ENCODE measurements at places on chromosomes 12 and 14.

DNA sequence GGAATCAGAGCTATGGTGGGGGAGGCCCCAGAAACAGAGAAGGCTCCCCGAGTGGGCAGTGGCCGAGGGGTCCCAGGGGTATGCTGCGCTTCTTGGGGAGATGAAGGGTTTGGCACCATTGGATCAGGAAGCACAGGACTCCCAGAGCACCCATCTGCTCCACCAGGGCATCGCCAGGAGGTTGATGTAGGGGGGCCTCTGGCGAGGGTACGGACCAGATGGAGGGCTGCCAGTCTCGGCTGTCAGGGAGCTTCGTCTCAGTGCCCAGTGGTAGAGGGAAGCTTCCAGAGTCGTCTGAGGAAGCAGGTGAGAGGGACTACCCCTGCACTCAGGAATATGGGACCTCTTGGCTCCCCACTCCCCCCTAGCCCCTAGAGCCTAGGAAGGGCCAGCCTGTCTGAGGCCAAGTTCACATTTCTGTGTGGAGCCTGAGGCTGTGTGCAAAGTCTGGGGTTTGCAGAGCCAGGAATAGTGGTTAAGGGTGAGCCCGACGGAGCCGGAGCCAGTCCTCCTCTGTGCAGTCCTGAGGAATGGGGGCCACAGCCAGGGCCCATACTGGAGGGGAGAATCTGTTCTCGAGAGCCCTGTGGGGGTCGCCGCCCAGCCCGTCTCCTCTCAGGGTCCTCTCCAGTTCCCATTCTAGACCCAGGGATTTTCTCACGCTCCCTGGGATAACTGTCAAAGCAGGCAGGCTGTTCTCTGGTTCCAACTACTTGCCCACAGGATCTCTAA is 10.2 kb downstream of the SLC48A1 start:
- no peak for DNase-seq

GRCh38 chr12:108457006-108457733 is 57.9 kb upstream of the FICD start:
- no peak for DNase-seq

- DNase-seq, result no peak
Observed at GRCh38 chr12:66692170-66692569, 13.3 kb upstream of the GRIP1 start.

DNA sequence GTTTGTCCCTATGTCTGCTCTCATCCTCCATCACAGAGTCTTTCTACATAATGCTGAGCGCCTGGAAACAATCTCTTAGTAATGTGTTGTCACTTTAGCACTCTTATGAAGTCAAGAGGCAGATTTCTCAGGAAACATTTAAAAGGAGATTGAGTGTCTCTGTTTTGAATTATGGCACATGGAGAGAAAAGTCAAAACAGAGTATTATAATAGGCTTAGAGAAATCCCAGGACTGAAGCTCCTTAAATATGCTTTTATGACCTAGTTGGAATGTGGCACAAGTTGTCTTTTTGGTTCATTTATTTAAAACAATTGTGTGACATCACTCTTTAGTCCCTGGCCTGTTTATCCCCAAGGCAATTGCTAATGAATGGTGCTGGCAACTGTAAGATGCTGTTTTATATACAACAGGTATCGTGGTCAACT is 117.8 kb upstream of the HIF1A start:
- DNase-seq, result no peak

GRCh38 chr12:41277100-41277945 is 89.2 kb downstream of the PDZRN4 start:
- no peak for DNase-seq

- DNase-seq, result no peak
Observed at GRCh38 chr12:108342985-108343384, 3.9 kb upstream of the CMKLR1 start.

GRCh38 chr12:124410354-124411175 is 115.7 kb downstream of the RFLNA start:
- DNase-seq, result no peak

DNA sequence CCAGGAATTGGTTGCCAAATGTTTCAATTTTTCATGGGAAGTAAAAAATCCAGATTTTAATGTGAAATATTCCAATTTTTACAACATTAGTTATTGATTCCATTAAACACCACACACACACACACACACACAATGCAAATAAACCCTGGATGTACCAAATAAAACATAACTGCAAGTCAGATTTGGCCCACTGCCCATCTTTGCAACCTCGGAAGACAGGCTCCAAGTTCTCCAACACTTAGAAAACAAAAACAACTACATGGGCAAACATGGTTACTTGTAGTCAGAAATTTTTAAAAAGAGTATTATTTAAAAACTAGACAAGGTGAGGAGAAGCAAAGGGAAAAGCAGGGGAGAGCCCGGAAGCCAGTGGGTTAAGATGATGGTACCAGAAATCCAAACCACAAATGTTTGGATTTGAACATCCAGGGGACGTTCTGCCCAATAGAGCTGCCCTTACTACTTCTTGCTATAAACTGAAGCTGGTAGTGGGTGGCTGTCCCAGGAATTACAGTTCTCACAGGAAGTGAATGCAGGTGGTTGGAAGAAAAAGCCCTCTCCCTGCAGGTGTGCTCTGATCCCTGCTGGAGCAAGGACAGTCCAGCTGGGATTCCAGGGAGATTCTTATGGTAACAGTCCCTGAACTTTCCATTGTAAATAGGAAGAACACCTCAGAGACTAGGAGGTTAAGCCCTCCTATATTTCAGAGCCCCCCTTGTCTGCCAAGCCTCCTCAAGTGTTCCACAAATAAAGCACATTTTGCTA is 111.7 kb downstream of the SLC25A21 start:
- no peak for DNase-seq

GRCh38 chr12:101769865-101770264 is 30.6 kb upstream of the SYCP3 start:
- DNase-seq, result no peak

- DNase-seq, result no peak
Observed at GRCh38 chr14:28901631-28902030, 135.0 kb downstream of the FOXG1 start.

GRCh38 chr12:29041621-29042020 is 107.5 kb upstream of the FAR2 start:
- DNase-seq, result no peak

DNA sequence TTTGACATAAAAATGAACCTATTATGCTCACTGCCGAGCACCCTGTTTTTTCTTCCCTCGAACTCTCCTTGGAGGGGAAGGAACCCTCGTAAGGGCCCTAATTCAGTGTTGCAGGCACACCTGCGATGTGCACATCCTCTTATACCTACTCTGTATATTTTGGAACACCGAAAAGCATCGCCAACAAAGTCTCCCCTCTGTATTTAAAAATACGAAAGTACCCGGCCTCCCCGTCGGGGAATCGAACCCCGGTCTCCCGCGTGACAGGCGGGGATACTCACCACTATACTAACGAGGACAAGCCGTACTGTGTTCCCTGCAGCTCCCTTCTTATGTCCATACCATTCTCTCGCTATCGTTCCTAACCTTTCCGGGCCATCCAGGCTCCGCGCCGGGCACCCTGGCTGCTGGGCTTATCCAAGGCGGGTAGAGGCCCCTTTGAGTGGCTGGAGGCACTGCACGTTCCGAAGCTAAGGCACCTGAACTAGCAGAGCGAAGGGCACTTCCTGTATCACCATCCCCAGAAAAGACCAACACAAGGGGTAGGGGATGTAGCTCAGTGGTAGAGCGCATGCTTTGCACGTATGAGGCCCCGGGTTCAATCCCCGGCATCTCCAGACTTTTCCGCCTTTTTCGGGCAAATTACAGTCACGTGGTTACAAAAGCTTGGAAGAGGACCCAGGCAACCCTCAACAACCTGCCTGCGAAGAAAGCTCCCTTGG is 25.1 kb upstream of the UBC start:
- peak; percentile 77 for DNase-seq

DNA sequence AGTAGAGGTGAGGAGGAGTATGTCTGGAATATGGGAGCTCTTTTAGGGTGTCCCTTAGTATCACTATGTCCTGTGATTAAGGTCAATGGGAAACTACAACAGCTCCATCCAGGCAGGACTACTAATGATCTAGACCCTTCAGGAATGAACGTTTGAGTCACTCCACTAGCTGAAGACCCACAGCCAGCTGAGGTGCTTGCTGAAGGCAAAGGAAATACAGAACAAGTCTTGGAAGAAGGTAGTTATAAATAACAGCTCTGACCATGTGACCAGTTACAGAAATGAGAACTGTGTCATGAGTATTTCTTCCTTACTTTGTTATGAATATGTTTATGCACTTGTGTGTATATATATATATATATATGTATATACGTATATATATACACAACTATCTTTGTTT is 40.5 kb upstream of the USP44 start:
- DNase-seq, result no peak

DNA sequence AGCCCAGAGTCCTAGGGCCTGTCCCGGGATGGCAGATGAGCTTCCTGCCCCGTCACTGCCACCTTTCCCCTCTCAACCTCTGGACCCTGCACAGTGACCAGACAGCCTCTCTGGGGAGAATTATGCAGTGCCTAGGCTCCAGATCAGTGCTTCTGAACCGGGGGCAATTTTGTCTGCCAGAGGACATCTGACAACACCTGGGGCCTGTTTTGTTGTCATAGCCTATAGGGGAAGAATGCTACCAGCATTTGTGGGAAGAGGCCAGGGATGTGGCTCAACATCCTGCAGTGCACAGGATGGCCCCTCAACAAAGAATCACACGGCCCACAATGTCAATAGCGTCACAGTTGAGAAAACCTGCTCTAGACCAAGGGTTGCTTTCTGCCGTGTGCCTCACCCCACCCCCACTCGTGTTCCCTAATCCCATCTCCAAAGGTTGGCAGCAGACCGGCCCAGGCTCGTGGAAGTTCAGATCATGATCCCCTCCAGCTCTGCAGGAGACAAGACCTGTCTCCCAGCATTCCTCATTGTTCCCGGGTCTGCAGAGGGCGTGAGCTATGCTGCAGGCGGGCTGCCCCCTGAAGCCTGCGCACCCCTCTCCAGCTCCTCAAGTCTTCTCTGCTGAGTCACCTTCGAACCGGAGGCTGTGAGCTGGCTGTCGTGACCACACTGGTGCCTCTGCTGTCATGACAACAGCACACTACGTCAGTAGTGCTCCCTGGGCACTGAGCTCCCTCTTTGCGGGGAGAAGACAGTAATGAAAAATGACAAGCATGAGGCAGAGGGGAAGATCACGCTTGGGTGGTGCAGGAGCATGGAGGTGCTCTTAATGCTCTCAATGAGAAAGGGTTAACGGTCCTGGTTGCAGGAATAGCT is 2.0 kb upstream of the GAPDH start:
- DNase-seq, result peak; percentile 66

- peak; percentile 7 for DNase-seq
Observed at GRCh38 chr14:52131640-52132320, 62.9 kb upstream of the NID2 start.

- DNase-seq, result no peak
Observed at GRCh38 chr12:120000556-120000955, 11.5 kb downstream of the BICDL1 start.

DNA sequence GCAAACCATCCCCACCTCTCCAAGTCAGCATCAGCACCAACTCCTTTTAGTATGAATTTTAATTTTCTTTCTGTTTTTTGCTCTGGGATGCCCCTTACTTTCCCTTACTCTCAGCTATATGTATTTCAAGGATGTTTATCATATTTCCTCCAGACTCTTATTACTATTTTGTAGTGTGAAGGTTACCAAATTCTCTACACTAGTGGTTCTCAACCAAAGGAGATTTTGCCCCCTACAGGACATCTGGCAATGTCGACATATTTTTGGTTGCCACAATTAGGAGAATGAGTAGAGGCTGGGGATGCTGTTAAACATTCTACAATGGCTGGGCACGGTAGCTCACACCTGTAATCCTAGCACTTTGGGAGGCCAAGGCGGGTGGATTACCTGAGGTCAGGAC is 29.1 kb upstream of the SOS2 start:
- no peak for DNase-seq

DNA sequence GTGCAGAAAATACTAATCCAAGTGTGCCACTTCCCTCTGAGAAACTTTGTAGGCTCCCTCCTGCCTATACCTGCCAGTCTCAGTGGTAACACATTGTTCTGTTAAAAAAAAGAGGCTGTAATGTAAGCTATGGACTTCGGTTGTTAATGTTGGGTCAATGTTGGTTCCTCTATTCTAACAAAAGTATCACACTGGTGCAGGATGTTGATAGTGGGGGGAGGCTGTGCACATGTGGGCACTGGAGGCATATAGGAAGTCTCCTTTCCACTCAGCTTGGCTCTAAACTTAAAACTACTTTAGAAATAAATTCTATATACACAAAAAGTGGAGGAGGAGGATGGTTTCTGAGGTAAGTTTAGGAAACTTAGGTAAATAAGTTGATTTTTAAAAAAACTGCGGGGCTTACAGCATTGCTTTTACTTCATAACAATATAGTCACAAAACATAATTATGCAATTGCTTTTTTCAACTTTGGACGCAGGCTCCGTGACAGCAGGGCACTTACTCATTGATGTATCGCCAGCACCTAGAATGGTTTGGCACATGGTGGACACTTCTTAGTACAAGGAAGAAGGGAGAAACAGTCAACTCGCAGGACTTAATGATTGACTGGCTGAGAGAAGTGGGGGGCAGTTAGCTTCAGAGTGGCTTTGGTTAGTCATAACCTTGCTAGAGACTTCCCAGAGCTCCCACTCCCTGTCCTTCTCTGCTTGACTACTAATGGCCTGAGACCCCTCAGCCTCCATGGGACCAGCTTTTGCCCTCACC is 7.9 kb upstream of the NYNRIN start:
- DNase-seq, result no peak

- DNase-seq, result no peak
Observed at GRCh38 chr12:88253371-88253978, 111.4 kb downstream of the TMTC3 start.

DNA sequence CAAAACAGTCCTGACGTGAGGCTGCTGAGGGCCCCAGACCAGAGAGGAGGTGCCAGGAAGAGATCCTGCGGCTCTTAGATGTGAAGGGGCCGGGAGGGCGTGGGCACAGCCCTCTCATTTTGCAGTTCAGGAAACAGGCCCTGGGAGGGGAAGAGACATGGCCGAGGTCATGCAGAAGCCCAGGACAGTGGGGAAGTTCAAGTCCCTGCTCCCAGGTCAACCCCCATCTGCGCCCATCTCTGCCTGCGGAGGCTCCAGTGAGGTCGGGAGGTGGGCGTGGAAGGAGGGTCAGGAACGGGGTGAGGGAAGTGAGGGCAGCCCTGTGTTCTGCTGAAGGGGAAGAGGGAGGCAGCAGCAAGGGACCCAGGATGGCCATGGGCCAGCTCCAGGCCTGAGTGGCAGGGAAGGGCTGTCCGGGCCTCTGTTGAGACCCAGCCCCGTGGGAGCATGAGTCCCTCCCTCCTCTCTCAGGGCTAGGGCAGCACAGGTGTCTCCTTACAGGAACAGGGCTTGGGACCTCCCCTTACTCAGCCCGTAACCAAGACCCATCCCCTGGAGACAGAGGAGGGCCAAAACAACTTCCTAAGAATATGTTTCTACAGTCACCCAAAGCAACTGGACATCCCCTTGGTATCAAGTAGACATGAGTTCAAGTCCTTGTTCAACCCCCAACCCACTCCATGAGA is 90.8 kb downstream of the LGMN start:
- DNase-seq, result no peak

GRCh38 chr14:89493877-89494634 is 77.0 kb upstream of the FOXN3 start:
- no peak for DNase-seq

GRCh38 chr14:45907782-45908181 is 654.8 kb upstream of the MIS18BP1 start:
- DNase-seq, result no peak

All from stimulated activated CD8-positive, alpha-beta memory T cell treated with anti-CD3 and anti-CD28 coated beads, Interleukin-7, amount 100 ng/mL, for 1 hour (primary cell).